Hepatic stellate cell (primary cell): ENCODE measurements at places on chromosomes 16 and 17.

- DNase-seq: peak; percentile 99
These were observed at the start of gene FZD2 for GRCh38 chr17:44556832-44557606. Gene FZD2, plus strand, starts transcription at chr17:44557484. Its CDS starts 205 bp downstream, at chr17:44557689.

- DNase-seq: no peak
These were observed 15.1 kb downstream of the DRC7 start for GRCh38 chr16:57709663-57710062.

DNA sequence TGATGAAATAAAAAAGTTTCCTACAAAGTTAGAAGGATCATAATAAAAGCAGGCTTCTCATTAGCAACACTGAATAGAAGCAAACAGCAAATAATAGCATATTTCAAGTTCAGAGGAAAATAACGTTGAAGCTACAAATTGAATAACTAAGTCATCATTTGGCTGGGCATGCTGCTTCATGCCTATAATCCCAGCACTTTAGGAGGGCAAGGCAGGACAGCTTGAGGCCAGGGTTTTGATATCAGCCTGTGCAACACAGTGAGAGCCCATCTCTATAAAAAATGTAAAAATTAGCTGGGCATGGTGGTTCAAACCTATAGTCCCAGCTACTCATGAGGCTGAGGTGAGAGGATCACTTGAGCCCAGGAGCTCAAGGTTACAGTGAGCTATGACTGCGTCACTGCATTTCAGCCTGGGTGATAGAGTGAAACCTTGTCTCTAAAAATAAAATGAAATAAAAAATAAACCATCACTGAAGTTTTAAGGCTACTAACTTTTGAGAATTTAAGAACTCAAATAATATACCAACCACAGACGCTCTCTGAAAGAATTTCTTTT lies 25.5 kb downstream of the NCOR1 start:
- no peak for DNase-seq

GRCh38 chr16:66467611-66468010 lies 40.5 kb downstream of the BEAN1 start:
- DNase-seq: no peak

GRCh38 chr17:78528541-78528940 lies 48.7 kb downstream of the DNAH17 start:
- DNase-seq: no peak

GRCh38 chr17:17845046-17845775 lies 8.4 kb upstream of the SREBF1 start:
- no peak for DNase-seq

GRCh38 chr17:6570731-6571451 lies 14.5 kb upstream of the PITPNM3 start:
- DNase-seq: no peak

GRCh38 chr17:27497696-27498095 lies 41.4 kb downstream of the KSR1 start:
- DNase-seq: no peak
